ENCODE measurements at places on chromosomes 3 and 15.

GRCh38 chr3:154931484-154931883 lies 148.6 kb upstream of the MME start:
- no peak for DNase-seq

GRCh38 chr3:123093696-123094095 lies 26.9 kb downstream of the PDIA5 start:
- DNase-seq, result no peak

DNA sequence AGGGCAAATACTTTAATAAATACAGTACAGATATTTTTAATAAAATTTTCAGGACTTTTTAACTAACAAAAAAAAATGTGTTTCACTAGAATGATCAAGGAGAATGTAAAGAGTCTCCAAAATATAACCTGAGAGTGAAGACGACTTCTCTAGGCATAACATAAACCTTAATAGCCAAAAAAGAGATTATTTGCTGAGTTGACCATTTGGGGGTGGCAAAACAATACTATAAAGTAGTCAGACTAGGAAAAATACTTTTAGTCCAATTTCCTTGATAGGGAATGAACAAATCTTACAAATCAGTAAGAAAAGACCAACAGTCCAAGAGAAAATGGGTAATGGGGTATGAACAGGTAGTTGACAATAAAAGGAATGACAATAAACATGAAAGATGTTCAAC lies 29.4 kb upstream of the GATM start:
- DNase-seq, result no peak

DNA sequence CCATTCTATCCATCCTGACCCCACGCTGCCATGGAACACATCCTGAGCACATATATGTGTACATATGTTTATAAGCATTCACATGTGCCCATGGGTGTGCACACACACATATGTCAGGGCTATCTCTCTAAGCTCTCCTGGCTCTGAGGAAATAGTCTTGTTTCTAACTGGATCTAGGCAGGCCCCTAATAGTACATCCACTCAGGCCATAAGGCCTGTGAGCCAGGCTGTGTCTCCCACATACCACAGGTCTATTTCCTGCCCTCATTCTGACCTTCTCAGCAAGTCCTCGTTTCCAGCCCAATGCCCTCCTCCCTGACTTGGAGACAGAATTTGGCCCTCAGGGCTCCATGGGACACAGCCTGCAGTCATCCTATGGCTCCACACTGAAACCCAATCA lies 284.8 kb upstream of the CTNNB1 start:
- no peak for DNase-seq

- no peak for DNase-seq
Measured at GRCh38 chr15:74025436-74025835, 30.9 kb downstream of the PML start.
